ENCODE measurements at places on chromosomes 7 and 10.
A peak's percentile ranks its signal among the peaks of the same experiment; 100 is the strongest.

GRCh38 chr7:24739306-24739705, 18.0 kb downstream of the GSDME start:
- no peak for DNase-seq

DNA sequence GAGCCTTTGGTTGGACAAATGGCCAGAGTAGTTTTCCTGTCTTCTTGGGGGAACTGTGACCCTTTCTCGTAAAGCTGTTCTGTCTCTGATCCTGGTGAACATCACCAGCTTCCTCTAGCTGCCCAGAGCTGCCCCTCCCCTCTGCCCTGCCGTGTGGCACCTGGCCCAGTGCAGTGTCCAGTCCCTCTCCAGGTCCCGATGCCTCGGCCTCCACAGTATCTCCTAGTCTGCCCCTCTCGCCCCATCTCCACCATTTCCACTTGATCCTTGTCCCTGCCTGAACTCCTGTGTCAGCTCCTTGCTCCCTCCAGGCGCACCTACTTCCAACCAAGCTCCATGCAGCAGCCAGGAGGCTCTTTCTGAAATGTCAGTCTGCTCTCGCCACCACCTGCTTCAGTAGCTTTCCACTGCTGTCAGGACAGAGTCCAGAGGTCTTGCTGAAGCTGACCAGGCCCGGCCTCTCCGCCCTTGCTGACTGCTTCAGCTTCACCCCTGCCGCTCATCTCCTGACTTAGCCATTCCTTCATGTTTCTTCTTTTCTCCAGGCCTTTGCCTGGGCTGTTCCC, 133.6 kb downstream of the GRK5 start:
- no peak for DNase-seq

- no peak for DNase-seq
Observed at GRCh38 chr7:78746301-78746700, 707.2 kb downstream of the MAGI2 start.

DNA sequence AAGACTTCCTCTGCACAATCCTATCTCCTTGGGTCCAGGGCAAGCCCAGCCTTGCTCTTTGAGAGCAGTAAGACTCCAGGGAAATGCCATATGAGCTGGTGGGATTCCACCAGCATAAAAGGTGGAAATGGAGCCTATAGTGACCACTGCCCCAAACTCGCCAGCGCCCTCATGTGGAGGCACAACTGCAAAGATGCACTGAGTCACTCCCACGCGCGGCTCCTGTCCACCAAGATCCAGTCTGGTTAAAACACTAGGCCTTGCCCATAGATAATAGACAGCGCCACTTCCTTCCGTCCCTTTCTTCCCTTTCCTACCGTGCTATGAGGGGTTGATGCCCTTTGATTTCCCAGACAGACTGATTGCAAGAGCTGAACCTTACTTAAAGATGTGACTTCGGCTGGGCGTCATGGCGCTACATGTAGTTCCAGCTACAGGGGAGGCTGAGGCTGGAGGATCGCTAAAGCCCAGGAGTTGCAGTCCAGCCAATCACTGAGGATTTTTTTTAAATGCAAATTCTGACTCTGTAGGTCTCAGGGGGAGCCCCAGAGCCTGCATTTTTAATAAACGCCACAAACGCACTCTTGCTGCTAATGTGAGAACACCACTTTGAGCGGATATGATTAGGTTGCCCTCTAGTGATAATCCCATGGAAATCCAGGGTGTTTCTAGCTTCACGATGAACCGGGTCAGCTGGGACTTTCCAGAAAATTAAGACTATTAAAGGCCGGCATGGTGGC, 136.5 kb downstream of the EPC1 start:
- no peak for DNase-seq

DNA sequence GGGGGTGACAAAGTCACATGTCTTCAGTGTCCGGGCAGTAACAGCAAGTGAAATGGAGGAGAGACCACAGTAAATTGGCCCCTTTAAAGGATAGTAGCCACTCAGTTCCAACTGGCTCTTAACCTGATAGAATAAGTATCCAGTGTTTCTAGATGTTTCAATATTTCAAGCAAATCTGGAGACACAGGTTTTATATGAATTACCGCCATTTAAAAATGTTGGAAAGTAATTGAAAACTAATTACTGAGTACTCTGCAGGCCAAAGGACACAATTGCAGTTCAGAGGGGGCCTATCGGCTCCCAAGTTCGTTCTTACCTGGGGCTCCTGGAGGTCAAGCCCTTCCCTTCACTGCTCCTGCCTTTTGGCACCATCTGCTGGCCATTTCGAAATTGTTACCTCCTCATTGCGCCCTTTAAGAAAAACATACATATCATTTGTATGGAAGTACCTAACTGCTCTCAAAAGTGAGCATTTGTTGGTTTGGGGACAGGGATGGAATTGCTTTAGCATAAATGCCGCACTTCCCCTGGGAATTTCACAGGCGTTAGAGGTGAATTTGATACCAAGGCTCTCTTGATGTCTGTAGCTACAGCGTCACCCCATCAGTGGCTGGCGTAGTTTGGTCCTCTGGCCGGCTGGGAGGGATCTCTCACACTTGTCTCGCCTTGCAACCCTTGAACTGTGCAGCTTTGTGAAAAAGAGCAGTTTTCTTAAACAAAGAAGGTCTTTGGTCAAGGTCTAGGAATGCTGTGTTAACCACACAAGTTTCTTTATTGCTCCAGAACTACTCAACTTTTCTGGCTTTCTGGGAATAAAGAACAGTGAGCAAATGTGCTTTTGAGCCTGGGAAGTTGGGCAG, 220.0 kb downstream of the ARHGAP21 start:
- peak; percentile 46 for DNase-seq

DNA sequence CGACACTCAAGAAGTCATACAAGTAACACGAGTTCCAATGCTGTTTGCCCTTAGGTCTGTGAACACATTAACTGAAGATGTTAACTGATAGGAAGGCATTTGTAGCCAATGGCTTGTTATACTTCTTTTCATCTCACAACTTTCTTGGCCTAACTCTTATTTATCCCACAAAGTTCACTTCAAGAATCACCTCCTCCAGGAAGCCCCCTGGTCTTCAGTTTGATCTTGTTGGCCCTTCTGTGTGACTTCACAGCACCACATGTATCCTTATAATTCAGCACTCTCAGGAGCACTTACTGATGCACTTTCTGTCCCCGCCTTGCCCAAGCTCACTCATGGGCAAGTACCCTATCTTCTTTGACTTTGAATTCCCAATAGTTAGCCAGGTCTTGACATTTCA, 159.6 kb downstream of the RAPGEF5 start:
- DNase-seq, result no peak

DNA sequence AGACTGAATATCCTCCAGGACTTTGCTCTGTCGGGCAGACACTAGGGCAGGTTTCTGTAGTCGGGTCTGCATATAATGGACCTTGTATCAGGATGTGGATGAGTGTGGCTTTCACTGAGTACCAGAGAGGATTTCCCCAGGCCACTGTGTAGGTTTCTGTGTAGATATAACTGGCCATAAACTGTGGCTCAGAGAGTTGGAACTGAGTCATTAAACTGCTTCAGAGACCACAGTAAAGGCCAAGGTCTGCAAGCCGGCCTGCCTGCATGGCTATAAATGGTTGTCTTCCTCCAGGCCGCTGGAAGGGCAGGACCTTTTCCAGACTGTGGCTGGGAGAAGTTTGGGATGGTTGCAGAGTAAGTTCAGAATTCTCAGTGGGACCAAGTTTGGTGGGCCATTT, 16.9 kb downstream of the ZNF92 start:
- DNase-seq, result no peak

GRCh38 chr7:157423348-157423747, 86.5 kb downstream of the DNAJB6 start:
- DNase-seq, result no peak

DNA sequence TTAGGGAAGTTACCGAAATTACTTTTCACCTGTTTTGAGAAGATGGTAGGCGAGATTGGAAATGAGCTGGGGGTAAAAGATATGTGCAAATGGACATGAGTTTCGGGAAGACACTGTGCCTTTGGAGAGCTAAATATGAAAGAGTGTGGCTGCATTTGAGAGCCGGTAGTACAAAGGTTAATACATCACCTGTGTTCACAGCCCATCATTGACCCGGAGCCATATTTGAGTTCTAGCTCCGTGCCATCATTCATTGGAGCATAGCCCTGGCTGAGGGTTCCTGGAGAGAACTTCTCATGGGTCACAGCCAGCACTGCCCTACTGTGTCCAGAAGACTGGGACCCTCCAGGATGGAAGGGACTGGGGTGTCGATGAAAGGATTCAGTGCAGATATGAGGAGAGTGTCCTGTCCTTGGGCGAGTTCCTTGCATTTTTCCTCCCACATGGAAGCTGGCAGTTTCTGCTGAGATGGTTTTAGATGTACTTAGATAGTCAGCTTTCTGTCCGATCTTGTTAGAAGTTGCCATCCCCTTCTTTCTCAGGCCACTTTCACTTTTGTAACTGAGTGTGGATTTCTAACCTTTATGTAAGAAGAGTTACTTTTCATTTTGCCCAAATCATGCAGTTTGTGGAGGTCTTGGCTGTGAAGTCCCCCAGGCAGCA, 138.8 kb downstream of the JCAD start:
- DNase-seq, result no peak

GRCh38 chr7:103951311-103951710, 38.1 kb downstream of the RELN start:
- DNase-seq, result no peak

- DNase-seq, result peak; percentile 14
Observed at GRCh38 chr10:28938745-28939144, 261.4 kb downstream of the BAMBI start.

- no peak for DNase-seq
Observed at GRCh38 chr7:74481458-74482196, 27.9 kb downstream of the GTF2IRD1 start.

DNA sequence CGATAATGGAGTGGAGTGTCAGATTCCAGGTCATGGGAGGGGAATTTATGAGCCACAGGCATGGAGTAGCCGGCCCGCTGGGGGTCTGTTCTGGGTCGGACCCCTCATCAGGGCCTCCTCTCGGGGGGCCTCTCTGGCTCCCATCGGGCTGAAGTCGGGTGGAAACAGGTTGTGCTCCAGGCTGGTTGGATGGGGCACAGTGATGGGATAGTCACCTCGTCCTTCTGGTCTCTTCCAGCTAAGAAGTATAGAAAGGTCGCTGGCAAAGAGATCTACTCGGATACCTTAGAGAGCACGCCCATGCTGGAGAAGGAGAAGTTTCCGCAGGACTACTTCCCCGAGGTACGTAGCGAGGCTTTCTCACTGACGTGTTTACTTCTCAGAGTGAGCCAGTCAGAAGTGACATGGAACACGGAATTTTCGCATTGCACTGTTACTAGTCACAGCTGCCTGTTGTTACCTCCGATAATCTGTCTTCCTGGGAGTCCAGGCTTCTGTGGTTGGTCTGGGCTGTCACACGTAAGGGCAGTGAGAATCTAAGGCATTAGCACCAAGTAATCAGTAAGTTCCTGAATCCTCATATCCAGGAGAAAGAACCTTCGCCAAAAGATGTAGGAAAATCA, 88.3 kb downstream of the NKX6-2 start:
- no peak for DNase-seq

- no peak for DNase-seq
Observed at GRCh38 chr7:92737706-92738105, 98.7 kb downstream of the CDK6 start.

DNA sequence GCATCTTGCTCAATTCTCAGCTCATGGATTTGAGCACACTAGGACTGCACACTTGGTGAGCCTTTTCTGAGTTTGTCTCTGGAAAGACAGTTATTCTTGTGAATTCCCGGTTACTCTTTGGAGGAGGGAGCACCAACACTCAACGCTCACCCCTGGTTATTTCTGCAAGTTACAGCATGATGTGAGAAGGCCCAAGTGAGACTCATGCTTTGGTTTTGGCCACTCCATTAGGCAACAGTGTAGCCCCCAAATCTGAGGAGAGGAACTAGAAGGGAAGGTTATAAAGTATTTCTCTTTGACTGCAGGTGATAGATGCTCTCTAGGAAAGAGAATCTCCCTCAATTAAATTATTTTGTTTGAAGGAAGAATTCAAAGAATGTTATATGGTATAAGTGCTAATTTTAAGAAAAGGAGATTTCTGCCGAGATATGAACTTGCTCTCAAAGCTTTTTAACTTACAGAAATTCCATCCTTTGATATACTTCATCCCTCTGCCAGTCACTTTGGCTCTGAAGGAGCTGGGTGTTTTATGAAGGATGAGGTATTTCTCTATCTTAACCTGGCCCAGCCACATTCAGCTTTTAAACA, 183.4 kb downstream of the WNT2 start:
- no peak for DNase-seq

GRCh38 chr10:74174521-74174920, 23.5 kb downstream of the ADK start:
- no peak for DNase-seq

- DNase-seq, result no peak
Observed at GRCh38 chr7:141160246-141160860, 86.5 kb downstream of the TMEM178B start.

DNA sequence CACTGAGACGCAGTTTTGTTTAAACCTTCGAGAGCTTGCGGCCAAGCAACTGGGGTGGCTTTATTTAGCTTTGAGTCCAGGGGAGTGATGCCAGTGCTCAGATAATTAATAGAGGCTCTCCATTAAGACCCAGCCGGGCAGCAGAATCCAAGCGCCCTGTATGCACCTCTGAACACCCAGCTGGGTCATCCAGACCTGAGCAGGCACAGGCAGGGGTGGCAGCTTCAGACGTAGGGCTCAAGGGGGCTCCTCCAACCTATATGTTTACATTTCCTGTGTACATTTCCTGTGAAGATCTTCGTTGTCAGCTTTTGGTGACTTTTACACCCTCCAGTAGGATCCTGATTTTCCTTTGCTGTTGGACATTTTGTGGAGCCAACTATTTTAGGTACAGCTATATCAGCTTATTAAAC, 719.5 kb downstream of the LRMDA start:
- no peak for DNase-seq

GRCh38 chr10:122636953-122637352, 62.7 kb downstream of the C10orf120 start:
- DNase-seq, result no peak

DNA sequence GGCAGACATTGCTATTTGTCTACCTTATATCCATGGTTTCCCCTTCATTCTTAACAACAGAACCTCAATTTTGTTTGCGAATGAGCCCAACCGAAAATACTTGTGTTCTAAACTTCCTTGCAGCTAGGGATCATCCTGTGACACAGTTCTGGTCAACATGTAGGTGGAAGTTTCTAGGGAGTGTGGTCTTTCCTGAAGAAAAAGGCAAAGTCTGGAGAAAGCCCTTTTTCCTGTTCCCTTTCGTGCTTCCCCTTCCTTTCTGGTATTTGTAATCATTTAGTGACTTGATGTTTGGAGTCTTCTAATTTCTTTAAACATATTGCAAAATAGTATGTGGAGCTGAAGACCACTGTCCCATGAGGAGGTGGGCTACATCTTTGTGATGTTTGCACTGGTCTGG, 2.9 kb upstream of the IFRD1 start:
- DNase-seq, result no peak

- peak; percentile 34 for DNase-seq
Observed at GRCh38 chr7:99078416-99078815, 65.5 kb downstream of the SMURF1 start.

GRCh38 chr10:58334817-58335305, at the start of gene UBE2D1:
Gene UBE2D1, plus strand, starts transcription at chr10:58335006. Its CDS starts 196 bp downstream, at chr10:58335202.
- peak; percentile 85 for DNase-seq

DNA sequence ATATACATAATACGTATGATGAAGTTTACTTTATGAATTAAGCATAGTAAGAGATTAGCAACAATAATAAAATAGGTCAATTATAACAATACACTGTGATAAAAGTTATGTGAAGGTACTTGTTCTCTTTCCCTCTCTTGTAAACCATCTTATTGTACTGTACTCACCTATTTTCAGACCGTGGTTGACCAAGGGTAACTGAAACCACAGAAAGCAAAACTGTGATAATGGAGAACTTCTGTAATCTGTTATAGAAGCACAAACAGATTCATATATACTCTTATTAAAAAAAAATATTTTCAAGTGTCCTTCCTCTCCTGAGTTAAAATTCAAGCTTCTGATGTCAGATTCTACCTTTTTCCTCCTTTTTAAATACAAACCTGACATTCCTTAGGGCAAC, 1247.8 kb upstream of the SORCS1 start:
- DNase-seq, result no peak

Data from prostate gland (tissue), 2 donors.